Adrenal gland (tissue), 19 donors: ENCODE measurements at places on chromosomes 2 and 18.

DNA sequence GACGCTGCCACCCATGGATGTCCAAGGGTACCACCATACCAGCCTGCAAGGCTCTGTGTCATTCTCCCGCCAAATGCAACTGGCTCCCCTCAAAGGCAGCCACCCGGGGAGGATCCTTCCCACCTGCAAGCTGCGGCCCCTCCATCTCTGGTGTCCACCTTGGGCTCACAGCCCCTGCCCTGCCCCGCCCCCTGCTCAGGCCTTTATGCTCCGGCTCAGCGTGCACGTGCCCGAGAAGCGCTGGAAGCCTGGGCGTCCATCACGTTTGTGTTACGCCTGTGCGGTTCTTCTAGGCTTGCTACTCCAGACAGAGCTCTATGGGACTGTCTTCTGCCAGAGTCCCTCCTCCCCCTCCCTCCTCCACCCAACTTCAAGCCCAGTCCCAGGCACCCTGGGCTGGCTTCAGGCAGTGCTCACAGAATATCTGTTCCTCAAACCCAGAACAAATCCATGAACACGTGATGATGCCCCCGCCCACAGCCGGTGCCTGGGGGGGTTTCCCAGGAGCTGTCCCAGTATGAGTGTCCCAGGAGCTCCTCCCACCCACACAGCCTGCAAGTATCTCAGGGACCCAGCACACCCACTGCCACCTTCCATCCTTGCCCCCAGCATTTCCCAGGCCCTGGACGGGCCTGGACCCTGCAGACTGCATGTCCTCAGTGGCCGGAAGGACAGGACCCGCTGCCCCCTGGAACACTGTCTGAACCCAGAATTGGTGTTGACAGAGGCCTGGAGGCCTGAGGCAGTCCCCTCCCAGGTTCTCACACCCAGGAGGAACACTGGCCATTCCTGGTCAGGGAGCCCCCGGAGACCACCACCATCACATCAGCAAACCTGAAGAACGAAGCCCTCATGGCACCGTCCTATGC is 30.3 kb downstream of the KIF1A start:
- DNase-seq: no peak

- no peak for DNase-seq
Measured at GRCh38 chr18:58325494-58325893, 281.5 kb downstream of the NEDD4L start.

GRCh38 chr2:159882130-159882745 is 84.2 kb upstream of the CD302 start:
- no peak for DNase-seq

- no peak for DNase-seq
Measured at GRCh38 chr2:68762100-68762499, 27.5 kb downstream of the ARHGAP25 start.
